ENCODE measurements at places on chromosomes 7 and 10. TPM values are rescaled to one million over a fixed set of nuclear protein-coding genes. Genes with fewer than 3 reads are reported as not detected.

DNA sequence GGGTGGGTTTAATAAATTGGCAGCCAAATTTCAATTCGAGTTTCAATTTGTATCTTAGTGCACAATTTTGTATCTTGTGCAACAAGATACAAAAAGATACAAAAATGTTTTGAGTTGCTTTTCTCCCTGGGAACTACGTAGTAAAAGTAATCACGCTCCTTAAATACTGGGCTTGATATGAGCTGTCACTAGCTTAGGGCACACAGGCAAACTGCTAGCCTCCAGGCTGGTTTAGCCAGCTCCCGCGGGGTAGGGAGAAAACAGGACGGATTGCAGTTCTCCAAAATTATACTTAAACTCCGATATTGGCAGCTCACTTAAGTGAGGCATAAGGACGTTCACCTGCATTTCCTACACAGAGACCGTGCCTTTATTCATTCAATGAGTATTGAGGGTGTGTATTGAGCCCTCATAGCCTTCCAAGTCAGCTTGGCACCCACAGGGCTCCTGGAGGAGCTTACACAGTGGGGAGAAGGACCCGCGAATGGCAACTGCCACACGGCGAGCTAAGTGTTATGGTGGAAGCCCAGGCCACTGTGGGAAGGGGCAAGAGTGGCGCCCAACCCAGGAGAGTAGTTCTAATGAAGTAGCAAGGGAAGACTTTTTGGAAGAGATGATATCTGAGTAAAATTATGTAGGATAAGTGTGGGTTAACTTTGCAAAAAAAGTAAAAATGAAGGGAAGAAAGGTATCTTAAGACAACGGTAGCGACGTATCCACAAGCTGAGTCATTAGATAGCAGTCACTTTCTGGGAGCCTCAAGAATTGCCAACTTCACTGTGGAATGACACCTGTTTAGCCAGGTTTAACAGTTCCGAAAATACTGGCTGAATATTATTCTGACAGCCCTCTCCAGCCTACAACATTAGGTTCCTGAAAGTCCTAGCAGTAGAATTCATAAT lies 1.6 kb upstream of the EPC1 start:
- H3K4me3 ChIP-seq, result no peak overlapping the region
- peaks cover 7% of the 10 kb centered on the region for H3K36me3 ChIP-seq
- no peak for DNase-seq
- H3K4me1 ChIP-seq, result no peaks in the 10 kb centered on the region
- no peaks in the 10 kb centered on the region for H3K27me3 ChIP-seq

DNA sequence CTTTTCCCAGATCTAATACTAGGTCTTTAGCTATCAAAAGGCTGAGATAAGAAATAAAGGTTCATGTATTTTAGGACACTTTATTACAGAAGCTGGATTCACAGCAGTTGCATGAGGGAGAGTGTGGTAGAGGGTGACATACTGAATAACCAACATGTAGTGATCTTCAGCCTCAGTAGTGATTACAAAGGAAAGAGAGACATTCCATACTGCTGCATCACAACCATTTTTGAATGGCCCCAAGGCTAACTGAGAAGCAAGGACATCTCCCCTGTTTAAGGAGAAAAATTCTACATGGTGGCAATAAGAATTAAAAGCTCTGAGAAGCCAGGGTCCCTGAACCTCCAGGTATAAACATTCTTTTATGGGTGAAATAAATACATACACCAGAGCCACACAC lies 35.3 kb downstream of the COG5 start:
- H3K36me3 ChIP-seq, result peaks cover 13% of the 10 kb centered on the region
- H3K4me3 ChIP-seq, result no peak overlapping the region
- no peak for DNase-seq
- no peaks in the 10 kb centered on the region for H3K4me1 ChIP-seq
- H3K27ac ChIP-seq, result no peak overlapping the region
- H3K27me3 ChIP-seq, result no peaks in the 10 kb centered on the region

- no peak for DNase-seq
- H3K4me1 ChIP-seq, result no peaks in the 10 kb centered on the region
- no peak overlapping the region for H3K27ac ChIP-seq
- peaks cover 88% of the 10 kb centered on the region for H3K27me3 ChIP-seq
- H3K4me3 ChIP-seq, result no peak overlapping the region
- no peaks in the 10 kb centered on the region for H3K36me3 ChIP-seq
Observed at GRCh38 chr7:157684909-157685429, 348.2 kb downstream of the DNAJB6 start.

GRCh38 chr7:926061-927030 lies 28.1 kb downstream of the ADAP1 start:
- H3K36me3 ChIP-seq, result peaks cover 18% of the 10 kb centered on the region
- H3K27ac ChIP-seq, result peak overlapping the region; percentile 96
- peaks cover 60% of the 10 kb centered on the region for H3K4me1 ChIP-seq

- no peaks in the 10 kb centered on the region for H3K27me3 ChIP-seq
- H3K36me3 ChIP-seq, result no peaks in the 10 kb centered on the region
- DNase-seq, result no peak
- H3K4me1 ChIP-seq, result peaks cover 5% of the 10 kb centered on the region
- H3K4me3 ChIP-seq, result no peak overlapping the region
Observed at GRCh38 chr10:28769091-28769604, 91.8 kb downstream of the BAMBI start.

- H3K27ac ChIP-seq, result no peak overlapping the region
- H3K4me1 ChIP-seq, result no peaks in the 10 kb centered on the region
- H3K4me3 ChIP-seq, result no peak overlapping the region
- no peaks in the 10 kb centered on the region for H3K27me3 ChIP-seq
Observed at GRCh38 chr7:151572136-151572535, 52.4 kb upstream of the RHEB start.

- DNase-seq, result no peak
- no peaks in the 10 kb centered on the region for H3K27me3 ChIP-seq
- peaks cover 56% of the 10 kb centered on the region for H3K4me1 ChIP-seq
Observed at GRCh38 chr7:74475987-74476350, 22.3 kb downstream of the GTF2IRD1 start.

GRCh38 chr7:116483271-116483942 lies 16.1 kb upstream of the CAV2 start:
- H3K27ac ChIP-seq, result no peak overlapping the region
- H3K4me1 ChIP-seq, result no peaks in the 10 kb centered on the region
- no peaks in the 10 kb centered on the region for H3K27me3 ChIP-seq
- no peaks in the 10 kb centered on the region for H3K36me3 ChIP-seq

DNA sequence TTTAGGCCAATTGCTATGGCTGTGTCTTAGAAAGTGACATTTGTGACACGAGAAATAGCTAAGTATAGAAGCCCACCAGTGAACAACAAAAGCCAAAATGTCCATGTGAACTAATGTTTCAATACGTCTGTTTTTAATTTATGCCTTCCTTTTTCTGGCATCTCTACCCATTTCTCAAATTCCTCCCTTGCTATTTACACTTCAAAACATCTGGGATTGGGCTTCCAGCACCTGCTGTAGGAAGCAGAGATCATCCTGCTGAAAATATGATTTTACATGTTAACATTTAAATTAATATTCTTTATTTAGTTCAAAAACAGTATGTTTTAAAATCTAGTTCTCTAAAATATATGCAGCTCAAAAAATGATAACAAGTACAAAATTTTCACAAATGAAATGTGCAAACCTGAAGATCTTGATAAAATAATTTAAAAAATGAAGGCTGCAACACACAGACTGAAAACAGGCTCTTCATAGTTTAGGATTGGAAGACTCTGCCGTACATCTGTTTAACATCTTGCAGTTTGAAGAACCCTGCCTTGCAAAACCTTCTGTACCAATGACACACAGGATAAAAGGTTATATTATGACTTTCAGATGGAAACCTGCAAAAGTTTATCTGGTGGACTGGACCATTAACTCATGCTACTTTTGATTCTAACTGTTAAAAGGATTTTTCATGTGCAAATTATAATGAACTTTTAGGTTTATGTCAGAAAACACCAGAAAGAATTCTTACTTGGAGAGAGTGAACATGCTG lies 408.4 kb downstream of the SUGCT start:
- no peaks in the 10 kb centered on the region for H3K4me1 ChIP-seq
- H3K27me3 ChIP-seq, result no peaks in the 10 kb centered on the region
- DNase-seq, result no peak
- no peak overlapping the region for H3K4me3 ChIP-seq
- no peaks in the 10 kb centered on the region for H3K36me3 ChIP-seq

DNA sequence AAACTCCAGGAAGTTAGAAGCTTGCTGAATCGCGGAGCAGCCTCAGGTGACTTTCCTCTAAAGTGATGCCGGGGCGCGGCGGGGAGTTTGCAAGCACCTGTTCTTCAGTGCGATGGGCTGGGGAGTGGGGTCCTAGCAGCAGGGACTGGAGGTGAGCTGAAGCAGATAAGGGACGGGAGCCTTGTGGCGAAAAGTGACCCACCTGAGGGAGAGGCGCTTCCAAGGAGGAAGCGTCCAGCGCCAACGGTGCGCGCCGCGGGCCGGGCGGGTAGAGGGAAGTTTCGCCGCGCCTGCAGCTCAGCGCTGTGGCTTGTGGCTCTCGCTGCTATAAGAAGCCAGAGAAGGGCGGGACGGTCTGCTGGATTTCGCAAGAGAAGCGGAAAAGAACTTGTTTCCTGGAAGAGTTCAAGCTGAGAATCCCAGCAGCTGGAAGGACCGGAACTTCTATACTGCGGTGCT lies at the start of gene STEAP4:
STEAP4 (minus strand) TSS at position 305 of the 459 bp plus-strand sequence. CDS start 22,625 bp downstream, outside the sequence.
- peaks cover 2% of the 10 kb centered on the region for H3K4me1 ChIP-seq
- peak; percentile 73 for DNase-seq
- H3K27me3 ChIP-seq, result peaks cover 9% of the 10 kb centered on the region
- H3K36me3 ChIP-seq, result no peaks in the 10 kb centered on the region
- peak within 1 kb of the TSS; percentile 19 for H3K4me3 ChIP-seq
- H3K27ac ChIP-seq, result no peak within 1 kb of the TSS

DNA sequence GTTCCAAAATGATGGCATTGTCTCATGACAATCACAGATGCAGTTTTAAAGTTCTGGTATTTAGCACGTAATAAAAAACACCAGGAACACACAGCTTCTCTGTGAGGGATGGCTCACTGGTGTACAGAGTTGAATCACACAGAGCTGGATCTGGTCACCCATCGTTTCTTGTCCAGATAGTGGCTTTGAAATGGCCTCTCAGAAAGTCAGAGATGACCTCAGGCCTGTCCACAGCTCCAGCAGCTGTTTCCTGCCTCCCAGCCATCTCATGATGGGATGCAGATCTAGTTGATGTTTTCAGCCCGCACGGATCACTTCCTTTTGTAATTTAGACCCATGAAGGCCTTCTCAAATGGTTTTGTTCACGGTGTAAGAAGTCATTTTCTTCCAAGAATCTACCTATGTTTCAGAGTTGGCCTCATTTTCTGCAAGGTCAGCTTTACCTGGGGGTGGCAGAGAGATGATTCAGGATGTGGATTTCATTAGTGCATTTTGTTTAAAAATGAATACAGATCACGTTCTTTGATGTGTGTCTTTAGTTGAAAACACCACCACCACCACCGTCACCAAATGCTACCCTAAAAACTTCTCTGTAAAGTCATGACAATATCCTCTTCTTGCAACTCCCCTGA lies 166.2 kb downstream of the SNX10 start:
- DNase-seq, result no peak
- H3K4me3 ChIP-seq, result no peak overlapping the region
- H3K27ac ChIP-seq, result no peak overlapping the region
- peaks cover 4% of the 10 kb centered on the region for H3K4me1 ChIP-seq

DNA sequence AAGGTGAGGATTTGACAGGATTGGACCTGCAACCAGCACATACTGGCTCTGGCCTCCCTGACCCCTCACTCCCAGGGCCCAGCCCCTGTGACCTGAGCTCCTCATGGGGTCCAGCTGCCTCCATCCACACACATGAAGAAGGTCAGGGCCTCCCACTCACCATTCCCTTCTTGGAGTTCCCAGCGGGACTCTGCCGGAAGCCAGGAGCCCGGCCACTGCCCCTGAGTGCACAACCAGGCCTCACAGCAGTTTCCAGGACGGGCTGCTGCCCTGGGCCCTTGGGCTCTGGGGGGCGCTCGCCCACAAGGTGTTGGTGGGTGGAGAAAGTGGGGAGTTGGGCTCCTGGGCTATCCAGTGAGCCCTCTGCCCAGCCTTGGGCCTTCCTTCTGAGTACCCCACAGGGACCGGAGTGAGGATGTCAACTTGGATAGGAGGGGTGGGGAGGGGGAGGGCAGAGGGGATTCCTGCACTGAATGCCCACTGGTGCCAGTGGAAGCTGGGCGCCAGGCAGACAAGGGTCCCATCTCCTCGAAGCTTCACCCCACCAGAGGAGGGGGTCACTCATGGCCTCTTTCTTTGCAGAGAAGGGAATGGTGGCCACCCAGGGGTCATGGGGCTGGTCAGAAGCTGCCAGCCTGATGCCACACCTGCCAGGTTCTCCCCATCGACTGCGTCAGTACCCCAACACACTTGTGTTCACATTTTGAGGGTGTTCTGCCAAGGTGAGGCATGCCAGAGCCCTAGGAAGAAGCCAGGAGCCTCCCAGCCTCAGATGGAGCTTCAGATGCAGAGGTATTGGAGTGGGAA lies 115.3 kb downstream of the PTPN20 start:
- H3K36me3 ChIP-seq, result no peaks in the 10 kb centered on the region
- DNase-seq, result no peak
- no peaks in the 10 kb centered on the region for H3K4me1 ChIP-seq
- no peak overlapping the region for H3K4me3 ChIP-seq

DNA sequence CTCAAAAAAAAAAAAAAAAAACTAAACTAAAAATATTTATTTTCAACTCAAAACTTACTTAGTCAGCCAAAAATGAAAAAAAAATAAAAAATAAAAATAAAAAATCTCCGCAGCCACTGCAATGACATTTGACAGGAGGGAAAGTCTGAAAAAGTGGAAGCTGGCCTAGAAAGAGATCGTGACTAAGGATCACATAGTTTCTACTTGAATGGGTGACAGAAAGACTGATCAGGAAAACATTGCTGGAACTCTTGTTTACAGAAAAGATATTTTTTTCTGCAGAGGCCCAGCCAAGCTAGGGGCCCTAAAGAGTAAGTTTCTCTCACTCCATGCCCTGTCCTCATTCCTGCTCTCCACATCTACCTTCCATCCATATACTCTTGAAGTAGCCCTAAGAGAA lies 92.8 kb upstream of the KCND2 start:
- H3K4me3 ChIP-seq, result no peak overlapping the region
- no peak for DNase-seq
- H3K27me3 ChIP-seq, result no peaks in the 10 kb centered on the region
- H3K4me1 ChIP-seq, result no peaks in the 10 kb centered on the region
- no peaks in the 10 kb centered on the region for H3K36me3 ChIP-seq

GRCh38 chr7:114527589-114527988 lies 113.0 kb downstream of the FOXP2 start:
- no peak for DNase-seq
- no peak overlapping the region for H3K4me3 ChIP-seq
- H3K4me1 ChIP-seq, result no peaks in the 10 kb centered on the region
- H3K27ac ChIP-seq, result no peak overlapping the region

SPDYE2 gene
- polyA plus RNA-seq, result 3.2 TPM

ZPBP gene
- 0.06 TPM for polyA plus RNA-seq

PRKCQ gene
- 3.7 TPM for polyA plus RNA-seq

MRLN gene
- 0.33 TPM for polyA plus RNA-seq

EVX1 gene
- not detected for polyA plus RNA-seq

SSMEM1 gene
- polyA plus RNA-seq, result not detected

GDF2 gene
- polyA plus RNA-seq, result not detected

ANKRD61 gene
- 2.4 TPM for polyA plus RNA-seq

PPP1R17 gene
- not detected for polyA plus RNA-seq

ANKRD26 gene
- 8.7 TPM for polyA plus RNA-seq

NEUROD6 gene
- polyA plus RNA-seq, result 1.6 TPM

CUBN gene
- 73.9 TPM for polyA plus RNA-seq

MAGI2 gene
- 2.6 TPM for polyA plus RNA-seq

SEM1 gene
- polyA plus RNA-seq, result 202 TPM
